ENCODE measurements at places on chromosomes 3 and 15.
A peak's percentile ranks its signal among the peaks of the same experiment; 100 is the strongest.

GRCh38 chr15:31481142-31481541, 154.5 kb downstream of the KLF13 start:
- DNase-seq = no peak

DNA sequence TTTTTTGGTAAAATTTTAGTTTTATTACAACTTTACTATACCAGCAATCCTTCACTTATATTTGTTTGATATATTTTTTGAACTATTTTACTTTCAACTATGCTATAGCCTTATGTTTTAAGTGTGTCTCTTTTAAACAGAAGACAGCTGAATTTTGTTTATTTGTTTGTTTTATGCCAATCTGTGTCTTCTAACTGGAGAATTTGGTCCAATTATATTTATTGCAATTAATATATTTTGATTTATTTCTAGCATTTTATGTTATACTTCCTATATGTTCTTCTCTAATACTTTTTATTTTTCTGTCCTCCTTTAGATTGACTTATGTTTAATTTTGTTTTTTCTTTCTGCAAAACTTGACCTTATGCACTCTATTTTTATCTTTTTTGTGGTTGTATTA, 4.9 kb upstream of the MME start:
- DNase-seq = no peak

- DNase-seq = no peak
Measured at GRCh38 chr15:29472901-29473445, 203.4 kb upstream of the NSMCE3 start.

GRCh38 chr3:108136561-108137459, 46.0 kb upstream of the CD47 start:
- no peak for DNase-seq

GRCh38 chr15:32651229-32651837, 9.8 kb downstream of the SCG5 start:
- peak; percentile 63 for DNase-seq

- peak; percentile 25 for DNase-seq
Measured at GRCh38 chr3:901953-902778, 190.7 kb upstream of the CNTN6 start.

DNA sequence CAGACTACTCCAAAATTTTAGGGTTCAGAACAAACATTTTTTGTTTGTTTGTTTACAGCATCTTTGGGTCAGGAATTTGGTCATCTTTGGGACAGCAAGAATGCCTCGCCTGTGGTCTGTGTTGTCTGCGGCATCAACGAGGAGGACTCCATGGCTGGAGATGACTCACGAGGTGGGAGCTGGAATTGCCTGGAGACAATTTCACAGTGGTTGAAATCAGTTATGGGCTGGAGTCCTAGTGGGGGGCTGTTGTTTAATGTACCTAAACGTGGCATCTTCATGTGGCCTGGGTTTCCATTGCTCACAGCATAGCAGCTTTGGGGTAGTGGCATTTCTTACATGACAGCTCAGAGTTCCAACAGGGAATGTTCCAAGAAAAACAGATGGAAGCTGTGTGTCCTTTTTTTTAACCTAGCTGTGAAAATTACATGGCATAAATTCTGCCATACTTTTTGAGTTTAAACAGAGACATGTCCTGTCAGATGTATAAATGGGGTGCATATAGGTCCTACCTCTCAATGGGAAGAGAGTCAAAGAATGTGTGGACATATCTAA, 507.3 kb upstream of the CBLB start:
- DNase-seq = no peak

DNA sequence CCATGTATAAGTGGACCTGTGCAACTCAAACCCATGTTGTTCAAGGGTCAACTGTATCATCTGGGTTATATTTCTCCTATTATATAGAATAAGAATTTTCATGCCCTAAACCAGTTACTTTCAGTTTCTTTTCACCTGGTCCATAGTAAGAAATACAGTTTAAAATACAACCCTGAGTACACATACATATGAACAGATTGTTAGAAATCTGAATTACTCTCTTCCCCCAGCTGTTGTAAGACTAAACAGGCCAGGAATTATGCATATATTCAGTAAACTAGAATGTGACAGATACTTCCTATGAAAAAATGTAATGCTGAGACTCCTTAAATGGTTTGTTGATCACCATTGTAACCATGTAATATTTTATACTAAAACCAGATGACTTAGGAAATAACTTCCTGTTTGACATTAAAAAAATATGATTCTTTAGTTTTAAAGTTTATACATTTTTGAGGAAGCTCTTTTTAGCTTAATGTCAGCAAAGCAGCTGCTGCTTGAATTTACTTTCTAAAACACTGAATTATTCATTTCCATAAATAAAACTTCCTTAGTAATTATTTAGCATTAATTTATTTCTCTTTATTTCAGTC, 52.5 kb upstream of the ZCWPW2 start:
- DNase-seq = no peak

GRCh38 chr3:70518356-70518755, 205.9 kb upstream of the MDFIC2 start:
- DNase-seq = no peak

- DNase-seq = no peak
Measured at GRCh38 chr3:186109897-186110803, 1.3 kb upstream of the ETV5 start.

- DNase-seq = peak; percentile 65
Measured at GRCh38 chr15:84749111-84749991, 959 bp downstream of the ZNF592 start.

GRCh38 chr3:111311709-111312235, 230.2 kb upstream of the CD96 start:
- peak; percentile 70 for DNase-seq

- no peak for DNase-seq
Measured at GRCh38 chr3:116678853-116679252, 30.7 kb upstream of the TUSC7 start.

GRCh38 chr3:133115176-133115575, 77.0 kb downstream of the TMEM108 start:
- DNase-seq = no peak

GRCh38 chr3:172259111-172259541, 189.1 kb downstream of the GHSR start:
- no peak for DNase-seq

GRCh38 chr3:18423401-18424212, 1.5 kb downstream of the SATB1 start:
- DNase-seq = peak; percentile 74

DNA sequence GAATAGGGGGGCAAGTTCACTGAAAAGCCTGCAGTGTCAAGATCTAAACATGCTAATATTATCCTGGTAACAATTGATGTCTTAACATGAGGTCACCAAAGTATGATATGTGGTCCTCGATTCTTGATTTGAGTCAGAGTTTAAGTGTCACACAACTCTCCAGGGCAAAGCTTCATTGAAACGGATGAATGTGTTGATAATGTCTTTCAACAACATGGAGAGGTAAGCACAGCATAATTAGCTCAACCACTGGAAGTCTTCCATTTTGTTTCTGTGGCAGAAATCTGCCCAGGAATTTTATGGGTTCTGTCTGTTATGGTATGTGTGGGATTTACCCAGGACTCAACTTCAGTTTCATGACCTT, 591.5 kb downstream of the ZNF385D start:
- DNase-seq = no peak

GRCh38 chr3:177742273-177742672, 545.0 kb upstream of the TBL1XR1 start:
- no peak for DNase-seq
